Central memory CD8-positive, alpha-beta T cell (primary cell): ENCODE measurements at places on chromosomes 5 and 9.

GRCh38 chr9:91391412-91391811 lies 29.7 kb upstream of the AUH start:
- no peak for DNase-seq

GRCh38 chr5:102767862-102768261 lies 12.8 kb downstream of the PAM start:
- DNase-seq = no peak

DNA sequence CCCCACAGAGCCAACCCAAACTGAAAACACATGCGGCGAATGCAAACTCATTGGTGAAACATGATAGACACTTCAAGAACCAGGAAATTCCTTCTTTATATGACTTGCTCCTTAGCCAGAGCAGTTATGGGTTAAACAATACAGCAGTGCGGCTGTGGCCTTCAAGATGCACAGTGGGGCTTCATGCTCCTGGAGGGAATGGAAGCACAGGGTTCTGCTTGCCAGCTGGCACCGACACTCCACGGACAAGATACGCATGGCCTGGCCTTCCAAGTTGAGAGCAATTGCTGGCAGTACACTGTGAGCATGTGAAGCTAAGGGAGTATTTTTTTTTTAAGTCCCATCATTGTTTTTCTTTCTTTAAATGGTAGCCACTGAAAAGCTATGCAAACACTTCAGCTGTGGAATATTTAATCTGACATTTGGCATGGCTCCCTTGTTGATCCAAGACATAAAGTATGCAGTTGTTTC lies 451.6 kb upstream of the CD180 start:
- DNase-seq = no peak

GRCh38 chr5:115329475-115329874 lies 33.0 kb upstream of the CCDC112 start:
- no peak for DNase-seq

GRCh38 chr5:66829826-66830225 lies 233.6 kb downstream of the MAST4 start:
- DNase-seq = no peak
